ENCODE measurements at places on chromosomes 11 and 22.

DNA sequence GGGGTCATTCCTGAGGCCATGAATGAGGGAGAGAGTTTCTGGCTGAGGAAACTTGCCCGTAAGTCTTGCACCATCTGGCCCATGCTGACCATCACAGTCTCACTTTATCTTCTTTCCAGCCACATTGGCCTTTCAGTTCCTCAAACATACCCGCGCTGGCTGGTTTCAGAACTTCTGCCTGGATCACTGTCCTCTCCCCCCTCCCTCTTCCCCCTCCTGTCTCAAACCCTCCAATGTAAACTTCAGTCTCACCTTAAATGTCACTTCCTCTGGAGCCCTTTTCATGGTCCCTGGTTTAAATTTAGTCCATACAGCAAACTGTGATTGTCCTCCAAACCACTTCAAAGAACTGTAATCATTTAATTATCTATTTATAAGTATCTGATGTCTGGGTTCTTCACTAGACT is 3.7 kb upstream of the TMEM109 start:
- no peak for ATAC-seq

GRCh38 chr11:1438967-1439330 is 47.6 kb downstream of the MOB2 start:
- no peak for ATAC-seq

DNA sequence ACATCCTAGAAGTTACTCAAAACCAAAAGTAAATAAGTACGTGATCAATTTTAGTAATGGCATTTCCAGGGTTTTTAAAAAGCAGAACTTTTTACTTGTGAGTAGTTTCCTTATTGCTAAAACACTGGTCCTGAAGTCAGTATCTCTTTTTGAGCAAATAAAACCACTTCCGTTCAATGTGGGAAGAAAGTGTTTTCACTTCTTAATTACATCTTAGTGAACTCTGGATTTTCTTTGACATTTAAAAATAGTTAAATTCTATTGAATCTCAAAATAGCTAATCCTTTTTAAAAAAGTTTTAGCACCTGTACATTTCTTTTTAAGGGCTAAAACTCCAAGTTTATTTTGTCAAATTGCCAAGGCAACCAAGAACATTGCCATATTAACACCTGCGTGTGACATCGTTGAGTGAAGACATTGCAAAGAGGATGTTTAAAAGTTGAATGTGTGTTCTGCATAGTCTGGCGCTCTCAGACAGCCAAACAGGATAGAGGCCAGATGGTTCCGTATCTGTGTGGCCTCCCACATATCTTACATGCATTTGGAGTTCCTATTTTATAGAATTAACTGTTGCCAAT is 17.2 kb upstream of the OR5B21 start:
- ATAC-seq, result peak; percentile 41

GRCh38 chr11:77124488-77124887 is 3.6 kb upstream of the MYO7A start:
- no peak for ATAC-seq

Data from esophagus mucosa (tissue), 1 donor.